ENCODE measurements at places on chromosomes 16 and 17.

DNA sequence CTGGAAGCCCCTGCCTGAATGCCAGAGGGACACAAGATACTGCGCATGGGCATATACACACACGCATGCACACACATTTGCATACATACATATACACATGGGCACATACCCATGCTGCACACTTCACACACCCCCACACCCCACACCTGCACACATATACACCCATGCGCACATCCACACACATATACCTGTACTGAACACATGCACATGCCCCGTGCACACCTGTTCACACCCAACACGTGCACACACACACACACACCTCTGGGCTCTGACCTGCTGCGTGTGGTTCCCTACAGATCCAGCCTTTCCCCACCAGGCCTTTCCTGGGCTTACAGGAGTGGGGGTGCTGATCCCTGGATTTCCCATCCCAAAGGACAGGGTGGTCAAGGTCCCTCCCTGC is 6.3 kb downstream of the SPPL2C start:
- no peak for DNase-seq

- no peak for DNase-seq
Measured at GRCh38 chr16:80806927-80807340, 2.5 kb upstream of the CDYL2 start.

DNA sequence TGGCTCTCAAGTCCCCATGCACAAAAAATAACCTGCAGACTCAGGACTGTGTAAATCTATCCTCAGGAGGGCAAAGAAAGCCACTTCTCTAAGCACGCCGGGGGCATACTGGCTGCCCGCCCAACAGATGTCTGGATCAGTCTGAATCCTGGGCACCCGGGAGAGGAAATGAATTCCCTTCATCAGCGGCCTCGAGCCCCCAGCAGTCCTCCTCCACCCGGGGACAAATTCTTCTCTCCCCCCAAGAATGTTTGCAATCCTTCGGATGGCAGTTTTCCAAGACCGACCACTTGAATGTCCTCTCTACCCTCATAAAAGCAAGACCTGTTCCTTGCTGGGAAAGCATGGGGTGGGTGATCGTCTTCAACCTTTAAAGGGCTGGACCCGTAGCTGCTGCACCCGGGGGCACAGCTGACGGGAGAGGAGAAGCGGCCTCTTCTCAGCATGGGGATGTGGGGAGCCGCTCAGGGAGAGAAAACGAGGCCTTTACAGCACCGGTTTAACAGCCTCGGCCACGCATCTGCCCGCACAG is 9.4 kb upstream of the MAP2K3 start:
- no peak for DNase-seq

DNA sequence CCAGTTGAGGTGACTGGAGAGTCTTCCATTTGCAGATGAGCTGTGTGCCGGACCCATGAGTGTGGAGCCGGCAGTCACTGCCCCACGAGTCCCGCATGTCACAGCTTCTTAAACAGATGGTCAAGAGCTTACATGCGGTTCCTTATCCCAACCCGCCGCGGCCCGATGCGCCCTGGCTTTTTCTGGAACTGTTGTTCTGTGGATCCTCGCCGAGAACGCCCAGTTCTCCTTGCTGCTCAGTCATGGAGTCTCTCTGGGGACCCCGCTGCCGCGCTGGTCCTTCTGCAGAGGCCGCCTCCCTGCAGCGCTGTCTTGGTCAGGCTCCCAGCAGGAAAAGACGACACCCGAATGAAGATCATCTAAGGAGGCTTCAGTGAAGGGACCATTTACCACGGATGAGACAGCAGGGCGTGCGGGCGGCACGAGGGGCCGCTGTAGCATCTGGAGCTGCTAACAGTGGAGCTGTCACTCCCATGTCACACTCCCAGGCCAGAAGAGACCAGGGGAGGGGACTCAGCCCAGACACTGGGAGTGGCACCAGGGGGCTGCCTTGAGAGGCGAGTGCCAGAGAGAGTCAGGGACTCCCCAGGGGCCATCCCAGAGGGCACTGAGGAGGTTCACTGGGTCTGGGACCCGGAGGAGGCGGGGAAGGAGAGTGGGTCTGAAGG is 10.8 kb upstream of the LGALS3BP start:
- no peak for DNase-seq

DNA sequence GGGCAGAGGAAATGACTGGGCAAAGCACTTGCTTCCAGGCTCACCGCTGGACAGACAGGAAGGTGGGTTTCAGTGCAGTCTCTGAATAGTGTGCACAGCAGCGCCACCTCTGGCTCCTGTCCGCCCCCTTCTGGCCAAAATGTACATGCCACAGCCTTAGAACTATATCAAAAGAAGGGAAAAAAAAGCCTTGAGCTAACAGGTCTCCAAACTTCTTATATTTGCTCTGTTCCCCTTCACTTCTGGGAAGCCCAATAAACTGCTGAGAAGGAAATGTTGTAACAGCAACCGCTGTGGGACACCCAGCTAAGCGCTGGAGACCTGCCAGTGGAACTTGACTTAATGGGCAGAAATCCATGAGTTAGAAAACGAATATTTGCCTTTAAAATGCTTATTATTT is 17.5 kb downstream of the COG7 start:
- peak; percentile 4 for DNase-seq

GRCh38 chr16:65572156-65572555 is 450.3 kb upstream of the CDH11 start:
- no peak for DNase-seq

GRCh38 chr16:35252356-35252936 is 1793.0 kb downstream of the TP53TG3F start:
- DNase-seq: no peak

- no peak for DNase-seq
Measured at GRCh38 chr16:55179852-55180585, 144.0 kb upstream of the IRX6 start.

- DNase-seq: no peak
Measured at GRCh38 chr16:27772093-27772825, 222.3 kb downstream of the KATNIP start.

DNA sequence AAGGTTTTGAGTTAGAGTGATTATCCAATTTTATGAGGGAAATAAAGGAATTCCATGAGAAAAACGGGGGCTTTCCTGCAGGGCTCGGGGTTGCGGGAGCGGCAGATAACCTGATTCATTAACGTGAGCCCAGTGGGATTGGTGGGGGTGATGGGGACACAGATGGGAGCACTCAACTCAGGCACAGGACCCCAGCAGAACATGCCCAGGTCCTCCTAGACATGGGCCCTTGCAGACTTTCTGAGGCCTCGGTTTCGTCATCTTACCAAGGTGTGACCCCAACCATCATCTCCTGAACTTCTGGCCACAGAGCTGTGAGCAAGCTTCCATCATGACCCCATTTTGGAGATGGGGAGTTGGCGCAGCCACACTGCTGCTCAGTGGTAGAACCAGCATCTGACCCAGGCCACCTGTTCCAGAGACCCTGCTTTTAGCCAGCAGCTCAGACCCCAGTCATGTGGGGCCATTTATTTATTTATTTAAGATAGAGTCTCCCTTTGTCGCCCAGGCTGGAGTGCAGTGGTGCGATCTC is 22.3 kb downstream of the CARHSP1 start:
- no peak for DNase-seq
